H4 (cell line): ENCODE measurements at places on chromosomes 13 and 19. TPM values are rescaled to one million over a fixed set of nuclear protein-coding genes. Genes with fewer than 3 reads are reported as not detected.
A peak's percentile ranks its signal among the peaks of the same experiment; 100 is the strongest.

- DNase-seq, result no peak
Observed at GRCh38 chr13:31986676-31987470, 44.7 kb upstream of the FRY start.

DNA sequence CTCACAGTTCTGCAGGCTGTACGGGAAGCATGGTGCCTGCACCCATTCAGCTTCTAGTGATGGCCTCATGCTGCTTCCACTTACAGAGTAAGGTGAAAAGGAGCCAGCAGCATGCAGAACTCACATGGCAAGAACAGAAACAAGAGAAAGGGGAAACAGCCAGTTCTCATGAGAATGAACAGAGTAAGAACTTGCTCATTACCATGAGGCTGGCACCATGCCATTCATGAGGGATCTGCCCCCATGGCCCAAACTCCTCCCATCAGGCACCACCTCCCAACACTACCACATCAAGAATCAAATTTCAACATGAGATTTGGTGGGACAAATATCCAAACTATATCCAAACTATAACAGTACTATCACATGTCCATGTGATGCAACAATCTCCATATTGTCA lies 72.1 kb downstream of the KATNAL1 start:
- DNase-seq, result no peak

DNA sequence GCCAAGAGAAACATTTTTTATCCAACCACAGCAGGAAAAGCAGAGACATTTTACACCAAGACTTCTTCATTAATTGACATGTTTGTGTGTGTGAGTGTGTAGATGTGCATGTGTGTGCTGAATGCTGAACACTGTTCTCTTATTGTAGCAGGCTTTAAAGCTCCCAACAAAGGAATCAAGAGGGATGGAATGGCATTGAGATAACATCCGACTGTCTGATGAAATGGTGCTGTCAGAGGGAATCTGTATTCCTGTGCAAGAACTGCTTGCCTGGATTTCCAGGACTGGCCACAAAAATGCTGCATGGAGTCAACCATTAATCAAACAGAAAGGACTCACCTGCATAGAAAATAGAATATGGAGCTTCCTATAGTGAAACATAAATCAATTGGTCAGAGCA lies 354.0 kb downstream of the UQCRFS1 start:
- DNase-seq, result no peak

GRCh38 chr19:38655148-38655824 lies 7.8 kb downstream of the ACTN4 start:
- no peak for DNase-seq

DNA sequence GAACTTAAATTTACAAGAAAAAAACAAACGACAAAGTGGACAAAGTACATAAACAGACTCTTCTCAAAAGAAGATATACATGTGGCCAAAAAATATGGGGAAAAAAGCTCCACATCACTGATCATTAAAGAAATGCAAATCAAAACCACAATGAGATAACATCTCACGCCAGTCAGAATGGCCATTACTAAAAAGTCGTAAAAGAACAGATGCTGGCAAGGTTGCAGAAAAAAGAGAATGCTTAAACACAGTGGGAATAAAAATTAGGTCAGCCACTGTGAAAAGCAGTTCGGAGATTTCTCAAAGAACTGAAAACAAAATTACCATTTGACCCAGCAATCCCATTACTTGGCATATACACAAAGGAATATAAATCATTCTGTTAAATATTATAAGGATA lies 132.7 kb downstream of the UGGT2 start:
- no peak for DNase-seq

GRCh38 chr19:46118136-46118535 lies 6.4 kb downstream of the IGFL3 start:
- no peak for DNase-seq

DNA sequence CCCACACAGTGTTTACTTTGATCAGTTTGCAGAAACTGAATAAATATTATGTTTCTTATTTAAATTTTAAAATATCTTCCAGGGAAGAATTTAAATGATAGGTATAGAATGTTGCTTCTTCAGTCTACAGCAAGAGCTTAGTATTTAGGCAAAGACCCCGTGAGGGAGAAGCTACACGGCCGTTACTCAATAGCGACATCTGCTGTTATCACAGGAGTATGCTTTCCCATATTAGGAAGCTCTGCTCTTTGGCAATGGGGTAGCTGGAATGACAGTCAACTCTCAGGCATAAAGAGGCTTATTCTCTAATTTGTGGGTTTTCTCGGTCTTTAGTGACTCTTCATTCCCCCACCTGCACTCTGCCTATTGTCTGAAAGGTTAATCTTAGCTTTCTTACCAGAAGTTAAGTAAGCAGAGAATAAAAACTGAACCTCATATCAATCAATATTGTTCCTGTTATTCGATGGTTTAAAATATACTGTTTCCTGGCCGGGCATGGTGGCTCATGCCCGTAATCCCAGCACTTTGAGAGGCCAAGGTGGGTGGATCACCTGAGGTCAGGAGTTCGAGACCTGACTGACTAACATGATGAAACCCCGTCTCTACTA lies 13.2 kb upstream of the LHFPL6 start:
- peak; percentile 39 for DNase-seq

- DNase-seq, result no peak
Observed at GRCh38 chr19:32349724-32350470, 4.5 kb downstream of the ZNF507 start.

DNA sequence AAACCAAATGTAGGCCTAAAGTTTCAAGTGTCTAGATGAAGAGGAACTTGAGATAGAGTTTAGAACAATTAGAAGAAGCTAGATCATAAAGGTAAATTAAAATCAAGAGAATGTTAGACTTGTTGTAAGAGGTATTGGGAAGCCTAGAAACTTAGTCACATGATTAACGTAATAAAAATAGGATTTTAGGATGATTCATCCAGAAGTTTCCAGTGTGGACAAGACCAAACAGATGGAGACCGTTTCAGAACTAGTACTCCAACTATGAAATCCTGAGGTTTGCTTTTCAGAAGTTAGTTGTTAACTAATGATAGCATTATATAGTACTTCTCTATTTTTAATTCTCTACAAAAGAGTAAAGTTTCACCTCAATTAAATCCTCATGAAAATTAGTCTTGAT lies 104.9 kb downstream of the MZT1 start:
- DNase-seq, result no peak

- DNase-seq, result peak; percentile 23
Observed at GRCh38 chr19:39684267-39684666, 20.0 kb upstream of the LGALS14 start.

DNA sequence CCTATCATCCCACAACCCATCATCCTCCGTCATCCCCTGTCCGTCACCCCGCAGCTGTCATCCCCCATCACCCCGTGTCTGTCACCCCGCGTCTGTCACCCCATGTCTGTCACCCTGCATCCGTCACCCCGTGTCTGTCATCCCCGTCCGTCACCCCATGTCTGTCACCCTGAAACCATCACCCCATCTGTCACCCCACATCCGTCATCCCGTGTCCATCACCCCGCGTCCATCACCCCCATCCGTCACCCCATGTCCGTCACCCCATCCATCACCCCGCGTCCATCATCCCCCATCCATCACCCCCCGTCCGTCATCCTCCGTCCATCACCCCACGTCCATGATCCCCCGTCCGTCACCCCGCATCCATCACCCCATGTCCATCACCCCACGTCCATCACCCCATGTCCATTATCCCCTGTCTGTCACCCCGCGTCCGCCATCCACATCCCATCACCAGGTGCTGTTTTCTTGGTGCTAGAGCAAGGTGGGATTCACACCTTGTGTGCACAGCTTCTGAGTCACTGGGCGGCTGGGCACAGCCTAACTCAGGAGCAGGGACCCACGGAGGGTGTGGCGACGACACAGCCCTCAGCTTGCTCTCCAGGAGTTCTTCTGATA lies 24.2 kb downstream of the RASA3 start:
- no peak for DNase-seq

DNA sequence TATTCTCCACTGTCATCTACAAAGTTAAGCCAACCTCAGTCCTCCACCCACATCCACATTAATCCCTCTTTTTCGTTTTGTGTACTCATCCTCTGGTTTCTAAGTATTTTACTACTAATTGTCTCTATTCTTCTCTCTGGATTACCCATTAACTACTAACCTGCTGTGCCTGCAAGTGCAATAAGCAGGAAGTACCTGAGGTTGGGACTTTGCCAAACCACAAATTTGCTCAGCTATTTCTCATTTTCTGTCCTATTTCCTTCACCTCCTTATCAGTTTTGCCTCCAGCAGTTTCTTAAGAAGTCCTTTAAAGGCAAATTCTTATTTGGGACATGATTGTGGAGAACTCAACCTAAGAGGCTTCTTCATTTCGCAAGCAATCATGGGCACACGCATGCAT lies 1708.9 kb downstream of the SLITRK5 start:
- DNase-seq, result no peak

DNA sequence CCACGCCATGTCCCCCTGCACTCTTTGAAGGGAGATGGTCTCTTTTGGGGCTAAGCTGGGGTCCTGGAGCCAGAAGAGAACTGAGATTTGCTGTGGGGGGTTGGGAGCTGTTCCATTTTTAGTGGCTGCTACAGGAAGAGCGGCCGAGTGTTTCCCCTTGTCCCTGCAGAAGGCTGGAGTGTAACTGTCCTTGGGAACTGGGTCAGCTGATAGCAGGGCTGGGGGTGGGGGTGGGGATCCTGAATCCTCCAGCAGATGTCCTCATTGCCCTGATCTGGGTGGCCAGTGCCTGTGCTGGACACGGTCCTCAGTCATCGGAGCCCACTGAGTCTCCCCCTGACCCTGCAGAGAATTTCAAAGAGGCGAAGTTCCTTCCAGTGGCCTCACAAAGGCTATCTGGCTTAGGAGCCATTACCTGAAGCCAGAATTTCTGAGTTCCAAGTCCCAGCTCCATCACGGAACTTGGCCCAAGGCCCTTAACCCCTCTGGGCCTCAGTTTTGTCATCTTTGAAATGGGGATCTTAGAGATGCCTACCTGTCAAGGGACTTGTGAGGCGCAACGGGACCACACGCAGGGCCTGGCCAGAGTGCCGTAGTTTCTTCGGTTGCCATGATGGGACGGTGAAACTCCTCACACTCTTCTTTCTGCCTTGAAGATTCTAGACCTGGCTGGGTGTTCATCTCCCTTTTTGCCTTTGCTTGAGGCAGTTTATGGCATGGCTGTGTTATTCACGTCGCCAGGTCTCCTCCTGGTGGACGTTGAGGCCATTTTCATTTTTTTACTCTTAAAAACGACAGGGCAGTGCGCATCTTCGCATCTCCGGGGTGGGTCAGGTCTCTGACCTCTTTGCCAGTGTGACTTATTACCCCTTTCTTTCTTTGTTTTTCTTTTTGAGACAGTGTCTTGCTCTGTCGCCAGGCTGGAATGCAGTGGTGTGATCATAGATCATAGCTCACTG lies 51.9 kb downstream of the DNM2 start:
- no peak for DNase-seq

GRCh38 chr13:101398191-101398590 lies 18.1 kb downstream of the NALCN start:
- no peak for DNase-seq

DNA sequence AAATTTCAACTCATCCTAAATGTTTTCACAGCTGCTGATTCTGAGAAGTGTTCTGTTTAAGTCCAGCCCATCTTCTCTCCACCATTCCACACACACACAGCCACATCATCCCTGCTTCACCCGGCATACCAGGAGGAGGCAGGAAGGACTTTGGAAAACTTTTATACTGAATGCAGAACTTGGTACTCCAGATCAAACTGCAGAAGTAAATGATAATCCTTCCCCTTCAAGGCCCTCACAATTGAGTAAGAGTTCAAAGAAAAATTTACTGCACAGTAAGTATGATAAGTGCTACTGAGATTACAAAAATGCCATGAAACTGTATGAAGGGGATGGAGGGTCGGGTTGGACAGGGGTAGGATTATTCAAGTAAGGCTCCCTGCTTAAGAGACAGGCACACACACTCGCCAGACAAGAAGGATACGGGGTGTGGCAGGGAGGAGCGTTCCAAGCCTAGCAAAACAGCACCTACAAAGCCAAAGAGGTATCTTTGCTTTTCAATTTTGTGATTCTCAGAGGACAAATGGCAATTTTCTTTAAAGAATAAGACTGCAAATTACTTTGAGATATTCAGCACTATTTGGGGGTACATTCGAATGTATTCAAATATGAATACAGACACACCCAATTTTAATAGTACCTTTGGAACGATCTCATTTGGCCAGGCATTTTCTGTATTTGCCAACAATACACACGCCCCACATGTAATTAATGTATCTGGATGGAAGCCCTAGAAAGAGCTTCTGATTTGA lies 2.5 kb downstream of the USP12 start:
- no peak for DNase-seq

GRCh38 chr19:42024622-42025111 lies 30.6 kb upstream of the ATP1A3 start:
- DNase-seq, result peak; percentile 30

- DNase-seq, result no peak
Observed at GRCh38 chr19:33132425-33132824, 511 bp downstream of the WDR88 start.

- no peak for DNase-seq
Observed at GRCh38 chr13:111111376-111111937, 3.7 kb upstream of the ARHGEF7 start.

DNA sequence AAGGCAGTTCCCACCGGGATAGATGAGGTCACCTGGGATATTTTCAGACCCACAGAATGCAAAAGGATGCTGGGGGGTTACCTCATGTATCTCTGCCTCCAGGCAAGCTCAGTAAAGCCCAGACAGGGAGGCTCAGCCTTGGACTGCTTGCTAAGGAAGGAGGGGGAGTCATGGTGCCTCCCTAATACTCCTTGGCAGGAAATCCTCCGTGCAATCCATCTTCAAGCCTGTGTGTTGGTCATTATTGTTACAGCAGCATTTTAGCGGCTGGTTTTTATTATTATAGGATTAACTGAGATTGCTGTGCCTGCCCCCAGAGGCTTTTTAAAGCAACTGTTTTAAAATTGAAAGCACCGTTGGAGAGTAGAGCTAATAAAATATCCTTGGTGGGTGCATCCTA lies 188.5 kb upstream of the UBL3 start:
- no peak for DNase-seq

ATP4B gene
- total RNA-seq, result not detected in 2 replicates

UBAC2 gene
- total RNA-seq, result 24.0 and 29.8 TPM in 2 replicates

MAB21L1 gene
- 0.99 and 1.2 TPM in 2 replicates for total RNA-seq

CLDN10 gene
- total RNA-seq, result not detected in 2 replicates

CEACAM16 gene
- not detected in 2 replicates for total RNA-seq

CAPN12 gene
- not detected in 2 replicates for total RNA-seq

DMKN gene
- 19.6 and 34.6 TPM in 2 replicates for total RNA-seq

CACNA1A gene
- total RNA-seq, result 0.08 TPM in 1 of 2 replicates, not detected in the other

IL11 gene
- total RNA-seq, result 1.4 and 1.8 TPM in 2 replicates
